PC-3 (cell line): ENCODE measurements at places on chromosomes 5 and 9.

DNA sequence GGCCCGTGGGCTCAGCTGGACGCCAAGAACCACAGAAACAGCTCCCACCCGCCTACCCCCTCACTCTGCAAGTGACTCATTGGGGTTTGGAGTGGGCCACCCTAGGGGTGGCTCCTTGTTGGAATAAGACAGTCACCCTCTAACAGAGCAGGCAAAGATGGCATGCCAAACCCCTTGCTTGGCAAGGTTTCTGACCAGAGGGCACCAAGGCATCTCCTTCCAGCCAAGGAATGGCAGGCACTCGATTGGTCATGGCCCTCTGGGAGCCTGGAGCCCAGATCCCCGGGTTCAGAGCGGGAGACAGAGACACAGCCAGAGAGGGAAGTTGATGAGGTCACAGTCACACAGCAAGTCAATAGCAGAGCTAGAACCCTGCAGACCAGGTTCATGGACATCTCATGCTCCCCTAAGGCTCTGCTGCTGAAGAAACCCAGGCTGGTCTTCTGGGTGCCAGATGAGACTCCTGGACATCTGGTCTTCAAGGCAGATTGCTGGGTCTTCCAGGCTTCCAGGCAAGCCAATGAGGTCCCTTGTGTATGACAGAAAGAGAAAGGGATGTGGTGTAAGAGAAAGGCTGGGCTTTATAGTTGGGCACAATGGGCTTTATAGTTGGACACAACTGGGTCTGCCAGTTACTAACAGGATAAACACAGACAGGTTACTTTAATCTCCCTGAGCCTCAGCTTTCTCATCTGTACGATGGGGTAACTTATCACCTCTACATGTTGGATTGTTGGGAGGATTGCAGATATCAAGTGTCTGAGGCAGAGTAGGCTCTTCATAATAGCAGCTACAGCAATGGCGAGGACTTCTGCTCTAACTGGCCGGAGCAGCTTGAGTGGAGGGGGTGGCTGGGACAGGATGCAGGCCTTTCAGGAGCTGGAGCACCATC, 23.3 kb upstream of the KIF12 start:
- DNase-seq, result no peak

GRCh38 chr5:147586832-147587231, 77.0 kb upstream of the DPYSL3 start:
- no peak for DNase-seq

- no peak for DNase-seq
These were observed 819.1 kb upstream of the GRAMD2B start for GRCh38 chr5:125604104-125604503.

GRCh38 chr5:78753093-78753531, 104.5 kb upstream of the LHFPL2 start:
- no peak for DNase-seq

- peak; percentile 81 for DNase-seq
These were observed 203.4 kb upstream of the ZNF608 start for GRCh38 chr5:124949862-124950261.

- no peak for DNase-seq
These were observed 19.9 kb downstream of the CCNH start for GRCh38 chr5:87392801-87393200.

DNA sequence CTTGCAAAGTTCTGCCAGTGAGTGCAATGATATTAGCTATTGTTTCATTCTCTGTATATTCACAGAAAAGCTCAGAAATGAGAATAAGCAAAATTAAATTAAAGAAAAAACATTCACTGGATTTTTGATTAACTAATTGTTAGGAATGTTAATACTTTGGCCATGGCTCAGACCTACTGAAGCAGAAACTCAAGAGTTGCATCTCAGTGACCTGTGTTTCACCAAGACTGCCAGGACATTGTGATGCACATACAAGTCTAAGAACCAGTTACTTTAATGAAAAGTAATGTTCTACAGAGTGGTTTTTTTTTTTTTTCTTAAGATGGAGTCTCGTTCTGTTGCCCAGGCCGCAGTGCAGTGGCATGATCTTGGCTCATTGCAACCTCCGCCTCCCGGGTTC, 464.9 kb upstream of the NMUR2 start:
- no peak for DNase-seq

DNA sequence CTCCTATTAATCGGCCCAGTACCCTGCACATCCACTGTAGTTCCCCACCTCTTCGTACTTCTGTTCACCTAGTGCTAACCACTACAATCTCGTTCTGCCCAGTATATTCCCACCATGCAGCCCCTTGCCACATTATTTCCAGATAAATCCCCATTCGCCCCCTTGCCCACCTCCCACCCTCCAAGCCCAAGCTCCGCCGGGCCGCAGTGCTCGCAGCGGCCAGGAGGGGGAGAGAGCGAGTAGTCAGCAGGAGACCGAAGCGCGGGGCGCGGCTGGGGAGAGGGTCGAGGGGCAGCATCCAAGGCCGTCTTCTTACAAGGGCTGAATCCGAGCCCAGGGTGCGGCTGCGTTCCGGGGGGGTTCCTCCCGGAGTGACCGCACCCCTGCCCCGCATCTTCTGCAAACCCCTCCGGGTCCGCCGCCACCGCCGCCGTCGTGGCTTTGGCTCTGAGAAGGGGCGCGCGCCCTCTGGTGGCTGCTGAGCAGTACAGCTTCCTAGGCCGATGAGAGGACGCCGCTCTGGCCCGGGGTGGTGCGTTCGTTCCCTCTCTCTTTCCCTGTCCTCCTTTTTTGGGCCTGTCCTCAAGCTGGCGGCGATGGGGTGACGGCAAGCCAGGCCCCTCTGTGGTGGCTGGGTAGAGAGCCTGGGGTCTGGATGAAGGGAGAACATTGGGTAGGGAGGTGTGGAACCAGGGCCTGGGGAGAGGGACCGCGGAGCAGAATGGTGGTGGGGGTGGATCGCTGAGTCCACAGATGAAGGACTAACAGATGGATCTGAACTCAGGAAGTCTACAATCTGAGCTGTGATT, 30.0 kb upstream of the PSD2 start:
- peak; percentile 66 for DNase-seq

DNA sequence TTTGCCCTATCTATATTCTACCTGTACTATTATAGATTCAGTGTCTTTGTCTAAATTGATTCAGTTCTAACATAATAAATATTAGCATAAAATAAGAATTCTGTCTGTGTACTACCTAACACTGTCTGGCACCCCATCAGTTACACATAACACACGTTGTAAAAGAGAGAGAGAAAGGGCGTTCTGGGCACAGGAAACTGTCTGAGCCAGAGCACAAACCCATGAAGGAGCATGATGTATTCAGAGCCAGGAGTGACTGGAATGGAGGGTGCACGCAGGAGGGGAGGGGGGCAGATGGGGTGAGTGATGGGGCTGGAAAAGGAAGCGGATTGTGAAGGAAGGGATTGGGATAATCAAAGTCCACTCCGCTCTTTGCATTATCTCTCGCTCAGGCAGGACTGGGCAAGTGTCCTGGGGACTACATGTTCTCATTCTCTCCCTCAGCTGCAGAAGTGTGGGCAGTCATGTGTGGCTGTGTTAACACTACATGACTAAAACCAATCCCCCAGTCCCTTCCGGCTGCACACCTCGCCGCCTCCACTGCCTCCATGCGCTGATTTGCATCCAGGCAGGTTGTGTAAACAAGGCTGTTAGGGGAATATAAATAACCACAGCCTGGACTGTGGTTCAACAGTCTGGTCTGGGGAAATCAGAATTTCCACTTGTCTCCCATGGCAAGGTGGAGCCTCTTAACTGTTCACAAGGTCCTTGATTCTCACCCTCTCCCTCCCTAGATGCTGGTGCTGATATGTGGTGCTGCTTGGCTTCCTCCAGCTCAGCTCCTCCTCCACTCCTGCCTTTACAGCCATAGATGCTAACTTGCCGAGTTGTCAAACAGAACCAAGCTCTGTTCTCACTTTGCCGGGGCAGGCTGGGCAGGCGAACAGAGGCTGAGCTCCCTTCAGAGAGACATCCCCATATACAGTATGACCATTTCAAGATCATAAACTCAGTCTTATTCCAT, 367.5 kb upstream of the BRINP1 start:
- no peak for DNase-seq

- no peak for DNase-seq
These were observed 4.5 kb downstream of the OBP2A start for GRCh38 chr9:135550344-135550918.

DNA sequence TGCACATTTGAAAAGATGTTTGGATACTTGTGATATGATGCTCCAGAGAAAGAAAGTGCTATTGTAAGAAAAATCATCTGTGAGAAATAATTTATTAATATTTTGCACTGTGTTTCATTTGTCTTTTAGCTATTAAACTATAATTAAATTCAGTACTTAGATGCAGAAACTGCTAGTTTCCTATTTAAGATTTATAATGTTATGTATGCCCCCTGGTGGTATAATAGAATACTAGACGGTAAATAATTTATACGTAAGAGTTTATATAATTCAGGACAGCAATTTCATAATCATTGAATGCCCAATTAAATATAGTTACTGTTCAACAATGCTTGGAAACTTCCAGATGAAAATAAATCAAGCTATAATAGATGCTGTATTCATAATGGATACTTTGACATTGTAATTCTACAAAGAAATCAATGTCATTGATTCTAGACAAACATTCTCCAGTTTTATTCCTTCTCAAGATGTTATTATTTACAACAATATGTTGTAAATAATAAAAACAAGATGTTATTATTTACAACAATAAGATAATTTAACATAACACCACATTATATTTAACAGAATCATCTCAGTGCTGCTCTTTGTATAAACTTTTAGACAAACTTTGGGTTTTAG, 101.0 kb downstream of the TMEM232 start:
- peak; percentile 70 for DNase-seq

DNA sequence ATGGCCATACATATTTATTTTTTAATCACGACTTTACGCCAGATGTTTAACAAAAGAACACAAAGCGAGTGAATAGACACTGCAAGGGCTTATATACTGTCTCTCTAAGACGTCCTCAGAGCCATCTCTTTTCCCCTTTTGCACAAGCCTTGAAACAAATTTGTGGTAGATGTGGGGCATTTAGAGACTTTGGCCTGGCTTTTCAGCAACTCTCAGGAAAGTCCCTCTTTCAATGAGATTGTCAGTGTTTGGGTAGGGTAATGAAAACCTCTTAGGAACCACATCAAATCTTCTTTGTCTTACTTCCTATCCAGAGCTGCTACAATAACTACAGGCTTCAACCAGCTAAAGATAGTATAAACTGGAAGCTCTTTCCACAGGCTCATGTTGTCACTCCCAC, 380.0 kb downstream of the ANXA1 start:
- DNase-seq, result no peak

DNA sequence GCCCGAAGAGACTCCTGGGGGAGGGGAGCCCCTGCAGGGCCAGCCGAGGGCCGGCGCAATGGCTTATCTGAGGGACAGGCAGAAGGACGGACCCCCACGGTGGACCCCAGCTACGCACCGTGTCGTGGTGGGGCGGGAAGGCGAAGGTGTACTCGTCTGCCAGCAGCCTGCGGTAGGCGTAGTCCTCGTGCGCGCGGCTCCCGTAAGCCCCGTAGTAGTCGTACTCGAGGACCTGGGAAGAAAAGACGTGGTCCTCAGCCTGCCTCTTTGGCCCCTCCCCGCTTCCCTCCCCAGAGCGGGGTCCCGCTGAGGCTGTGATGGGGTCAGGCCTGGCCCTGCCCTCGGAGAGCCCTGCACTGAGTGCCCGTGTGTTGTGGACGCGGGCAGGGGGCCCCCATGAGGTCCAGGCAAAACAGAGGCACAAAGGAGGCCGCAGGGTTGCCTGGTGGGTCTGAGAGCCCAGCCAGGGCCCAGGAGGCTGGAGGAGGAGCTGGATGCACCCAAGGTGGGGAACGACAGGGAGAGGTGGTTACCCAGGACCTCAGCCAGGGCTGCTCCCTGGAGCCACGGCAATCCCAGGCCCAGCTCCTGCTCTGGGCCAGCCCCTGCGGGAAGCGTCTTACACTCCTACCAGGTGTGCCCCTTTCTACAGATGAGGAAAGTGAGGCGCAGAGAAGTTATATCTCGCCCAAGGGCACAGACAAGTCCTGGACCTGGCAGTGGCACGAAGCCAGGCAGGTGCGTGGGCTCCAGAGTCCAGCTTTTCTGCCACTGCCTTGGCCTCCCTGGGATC, 35.2 kb downstream of the SARDH start:
- DNase-seq, result no peak

DNA sequence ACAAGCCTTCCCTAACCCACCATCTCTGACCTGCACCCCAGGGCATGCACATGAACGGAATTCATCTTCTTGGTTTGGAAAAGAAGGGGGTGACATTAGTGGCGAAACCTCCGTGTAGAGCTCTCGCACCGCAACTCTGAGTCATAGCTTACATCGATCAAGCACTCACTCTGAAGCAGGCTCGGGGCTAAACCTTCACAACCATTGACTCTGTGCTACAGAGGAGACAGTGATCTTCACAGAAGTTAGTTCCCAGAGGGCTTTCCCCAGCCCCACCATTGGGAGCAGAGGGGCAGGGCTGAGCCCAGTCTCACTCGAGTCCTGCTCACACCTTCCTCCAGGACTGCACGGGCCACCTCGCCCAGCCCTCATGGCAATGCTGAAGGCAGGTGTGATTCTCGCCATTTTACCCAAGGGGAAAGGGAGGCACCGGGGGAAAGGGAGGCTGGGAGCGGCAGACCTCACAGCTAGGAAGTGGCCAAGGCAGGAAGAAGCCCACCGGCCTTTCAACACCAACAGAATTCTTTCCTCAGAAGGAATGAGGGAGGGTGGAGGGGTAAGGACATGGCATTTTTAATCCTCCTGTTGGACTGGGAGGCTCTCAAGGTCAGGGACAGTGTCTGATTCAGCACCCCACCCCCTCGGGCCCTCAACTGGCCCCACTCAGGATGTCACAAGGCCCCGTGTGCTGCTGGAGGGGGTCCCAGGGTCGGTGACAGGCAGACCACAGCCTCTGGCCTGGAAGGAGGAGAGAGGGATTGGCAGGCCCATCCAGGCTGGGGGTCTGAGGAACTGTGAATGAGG, 25.9 kb upstream of the IL17B start:
- no peak for DNase-seq

- DNase-seq, result no peak
These were observed 575.8 kb downstream of the TLE1 start for GRCh38 chr9:81113453-81114124.

DNA sequence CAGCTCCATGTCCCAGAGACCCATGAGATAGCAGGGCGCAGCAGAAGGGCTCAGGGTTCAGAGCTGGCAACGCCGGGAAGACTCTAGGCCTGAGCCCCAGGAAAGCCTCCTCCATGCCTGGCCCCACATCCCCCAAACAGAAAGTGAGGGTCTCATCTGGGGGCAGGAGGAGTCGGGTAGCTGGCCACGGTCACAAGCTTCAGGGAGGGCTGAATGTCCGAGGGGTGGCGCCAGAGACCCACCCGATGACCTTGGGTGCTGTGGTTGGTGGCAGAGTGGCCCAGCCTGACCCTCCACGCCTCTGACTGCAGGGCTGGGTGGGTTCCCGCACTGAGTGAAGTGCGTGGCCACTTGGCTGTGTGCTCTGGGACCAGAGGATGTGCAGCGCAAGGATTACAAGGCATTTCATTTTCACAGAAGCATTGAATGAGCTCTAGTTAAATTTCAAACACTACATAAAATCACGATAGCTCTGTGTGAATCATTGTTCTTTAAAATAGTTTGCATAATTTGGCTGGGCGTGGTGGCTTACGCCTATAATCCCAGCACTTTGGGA, 3.0 kb downstream of the C8G start:
- DNase-seq, result peak; percentile 36

- no peak for DNase-seq
These were observed 7.7 kb upstream of the DPM2 start for GRCh38 chr9:127945338-127945737.
